ENCODE measurements at places on chromosomes 4 and X. TPM values are rescaled to one million over a fixed set of nuclear protein-coding genes. Genes with fewer than 3 reads are reported as not detected.

GRCh38 chr4:76782837-76783236 lies 115.1 kb downstream of the SOWAHB start:
- DNase-seq = peak; percentile 40

DNA sequence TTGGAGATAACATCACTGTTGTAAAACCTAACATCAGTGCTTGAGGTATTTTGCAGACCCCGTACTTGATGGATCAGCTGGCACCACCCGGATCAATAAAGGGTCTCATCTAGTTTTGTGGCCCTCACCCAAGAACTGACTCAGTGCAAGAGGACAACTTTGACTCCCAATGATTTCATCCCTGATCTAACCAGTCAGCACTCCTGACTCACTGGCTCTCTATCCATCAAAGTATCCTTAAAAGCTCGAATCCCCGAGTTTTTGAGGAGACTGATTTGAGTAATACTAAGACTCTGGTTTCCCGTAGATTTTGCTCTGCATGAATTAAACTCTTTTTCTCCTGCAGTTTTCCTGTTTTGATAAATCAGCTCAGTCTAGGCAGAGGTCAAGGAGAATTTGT lies 2498.1 kb downstream of the PCDH7 start:
- DNase-seq = no peak

SPANXD gene
- not detected for total RNA-seq

DNA sequence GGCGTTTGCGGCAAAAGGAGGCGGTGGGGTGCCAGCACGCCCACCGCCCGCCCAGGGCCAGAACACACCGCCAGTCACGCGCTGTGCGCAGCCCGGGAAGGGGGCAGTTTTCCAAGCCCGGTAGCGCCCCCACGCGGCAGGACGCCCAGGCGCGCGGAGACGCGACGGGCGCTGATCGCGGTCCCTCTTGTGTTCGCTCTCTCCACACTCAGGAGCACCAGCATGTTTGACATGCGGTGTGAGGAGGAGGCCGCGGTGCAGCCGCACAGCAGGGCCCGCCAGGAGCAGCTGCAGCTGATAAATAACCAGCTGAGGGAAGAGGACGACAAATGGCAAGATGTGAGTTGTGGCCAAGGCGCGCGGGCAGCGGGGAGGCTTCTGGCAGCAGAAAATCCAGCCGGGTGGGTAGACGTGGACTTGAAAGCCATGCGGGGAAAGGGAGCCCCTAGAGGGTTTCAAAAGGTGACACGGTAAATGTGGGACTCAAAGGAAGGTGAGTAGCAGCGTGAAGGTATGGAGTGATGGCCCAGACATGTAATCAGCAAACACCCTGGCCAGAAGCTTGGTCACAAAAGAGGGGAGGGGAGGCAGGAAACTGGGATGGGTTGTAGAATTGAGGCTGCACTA lies 104.1 kb downstream of the PHOX2B start:
- DNase-seq = peak; percentile 56

ARX gene
- not detected for total RNA-seq

- no peak for DNase-seq
Measured at GRCh38 chrX:69195192-69195591, 29.9 kb upstream of the PJA1 start.

ODAPH gene
- total RNA-seq = not detected

All from lung microvascular endothelial cell (primary cell).